Activated CD8-positive, alpha-beta memory T cell treated with anti-CD3 and anti-CD28 coated beads for 1 hour (primary cell): ENCODE measurements at places on chromosomes 12 and 14.

GRCh38 chr12:132620899-132621656 lies 2.5 kb downstream of the P2RX2 start:
- DNase-seq: no peak

DNA sequence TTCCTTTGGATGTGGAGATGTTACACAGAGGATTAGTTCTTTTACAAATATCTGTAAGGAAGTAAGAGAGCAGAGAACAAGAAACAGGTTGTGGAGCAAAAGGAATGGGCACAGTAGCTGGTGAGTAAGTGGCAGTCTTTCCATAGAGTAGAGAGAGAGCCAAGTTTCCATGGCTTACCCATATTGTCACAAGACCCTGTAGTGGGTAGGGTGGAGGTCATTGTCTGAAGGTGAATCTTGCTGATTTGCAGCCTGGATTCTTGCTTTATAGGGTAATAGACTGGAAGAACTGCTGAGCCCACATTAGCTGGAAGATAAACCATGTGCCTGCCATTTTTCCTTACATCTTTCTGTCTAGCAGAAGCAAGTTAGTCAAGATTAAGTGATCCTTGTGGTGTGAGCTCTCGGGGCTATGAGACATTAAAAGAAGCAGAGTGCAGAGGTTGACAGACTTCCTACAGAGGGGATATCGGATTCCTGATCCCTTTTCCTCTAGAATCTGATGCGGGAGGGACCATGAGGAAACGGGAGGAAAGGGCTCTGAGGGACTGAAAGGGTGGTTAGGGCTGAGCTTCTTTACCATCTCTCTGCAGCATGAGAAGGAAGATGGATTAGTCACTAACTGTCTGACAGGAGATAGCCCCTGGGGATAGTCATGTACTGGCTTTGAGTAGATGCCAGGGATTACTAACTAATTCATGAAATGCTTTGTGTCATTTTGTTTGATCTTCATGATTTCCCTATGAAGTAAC lies 44.0 kb upstream of the LRTM2 start:
- no peak for DNase-seq

DNA sequence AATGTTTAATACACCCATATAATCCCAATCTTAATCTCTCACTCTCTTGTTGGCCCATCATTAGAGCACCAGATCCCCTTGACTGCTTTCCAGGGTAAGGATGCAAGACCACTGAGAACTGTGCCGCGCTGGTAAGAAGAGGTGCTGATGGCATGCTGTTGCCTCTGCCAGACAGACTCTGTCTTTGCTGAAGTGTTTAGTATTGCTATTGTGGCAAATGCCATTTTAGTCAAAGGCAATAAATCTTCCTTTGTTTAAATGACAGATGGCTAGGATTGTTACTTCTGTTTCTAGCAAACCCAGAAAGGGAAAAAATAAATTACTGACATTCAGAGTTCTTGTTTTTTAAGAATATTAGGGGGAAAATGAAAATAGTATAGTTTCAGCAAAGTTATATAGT lies 152.3 kb downstream of the MON2 start:
- DNase-seq: no peak

- no peak for DNase-seq
Measured at GRCh38 chr14:74954232-74954946, 1.0 kb downstream of the PGF start.

- DNase-seq: no peak
Measured at GRCh38 chr12:8466241-8466640, 10.5 kb downstream of the CLEC6A start.

- DNase-seq: no peak
Measured at GRCh38 chr12:10740182-10740581, 17.1 kb upstream of the YBX3 start.

DNA sequence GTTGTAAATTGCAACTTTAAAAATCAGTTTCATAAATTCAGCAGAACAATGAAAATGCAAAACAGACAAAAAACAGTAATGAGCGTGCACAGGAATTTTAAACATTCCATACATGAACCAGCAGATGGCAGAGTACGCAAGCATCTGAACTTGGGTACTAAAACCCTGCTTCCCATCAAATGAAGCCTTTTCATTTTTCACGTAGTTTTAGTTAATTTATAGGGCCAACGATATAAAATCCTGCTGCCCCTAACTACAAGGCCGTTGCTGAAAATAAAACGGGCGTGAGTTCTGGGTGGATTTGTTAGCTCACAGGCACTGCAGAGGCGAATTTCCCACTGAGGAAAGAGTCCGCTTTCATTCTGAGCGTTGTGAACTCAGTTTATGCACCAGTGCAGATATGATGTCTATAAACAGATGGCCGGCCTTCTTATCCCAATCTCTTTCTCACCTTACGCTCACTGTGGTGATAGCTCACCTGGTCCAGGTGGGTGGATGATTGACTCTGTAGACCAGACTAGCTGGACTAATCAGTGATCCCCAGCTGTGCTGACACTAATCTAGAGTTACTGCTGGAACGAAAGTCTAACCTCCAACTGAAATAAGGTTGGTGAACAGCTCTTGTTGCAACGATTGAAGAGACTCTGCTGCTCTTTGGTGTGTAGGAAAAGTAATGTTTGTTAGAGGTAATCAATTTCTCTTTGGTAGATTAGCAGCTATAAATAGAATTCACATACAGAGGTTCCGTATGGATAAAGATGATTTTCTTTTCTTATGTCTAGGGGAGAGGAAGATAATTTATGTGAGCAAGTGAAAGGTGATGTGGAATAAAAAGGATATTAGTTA lies 89.2 kb downstream of the PDZRN4 start:
- no peak for DNase-seq

- DNase-seq: no peak
Measured at GRCh38 chr12:73991138-73991537, 546.5 kb upstream of the ATXN7L3B start.

DNA sequence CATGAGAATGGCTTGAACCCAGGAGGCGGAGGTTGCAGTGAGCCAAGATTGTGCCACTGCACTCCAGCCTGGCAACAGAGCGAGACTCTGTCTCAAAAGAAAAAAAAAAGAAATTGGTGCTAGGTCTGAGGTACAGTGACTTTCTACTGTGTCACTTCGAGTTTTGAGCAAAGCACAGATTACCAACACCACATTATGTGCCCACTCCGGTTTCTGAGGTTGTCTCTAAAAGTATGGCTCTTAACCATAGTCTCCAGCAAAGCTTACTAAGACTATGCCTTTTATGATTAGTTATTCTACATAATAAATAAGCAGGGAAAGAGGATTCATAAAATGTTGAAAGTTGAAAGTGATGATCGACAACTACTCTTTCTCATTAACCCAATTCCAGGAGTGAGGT lies 8.0 kb downstream of the RBM23 start:
- DNase-seq: no peak

GRCh38 chr12:96112733-96113132 lies 77.3 kb upstream of the LTA4H start:
- DNase-seq: no peak

DNA sequence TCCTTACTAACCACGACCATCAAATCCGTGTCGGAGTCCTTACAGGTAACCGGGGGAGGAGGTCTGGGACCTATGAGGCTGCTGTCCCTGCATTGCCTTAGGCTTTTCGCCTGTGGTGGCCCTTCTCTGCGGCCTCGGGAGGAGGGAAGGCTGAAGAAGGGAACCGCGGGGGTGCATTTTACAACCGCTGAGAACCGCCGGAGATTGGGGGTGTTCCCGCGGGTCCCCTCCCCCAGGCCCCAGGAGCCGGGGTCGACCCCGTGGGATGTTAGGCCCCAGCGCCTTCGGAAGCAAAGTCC lies 549 bp downstream of the GPHN start:
- no peak for DNase-seq

GRCh38 chr12:94267537-94267872 lies 119.1 kb downstream of the PLXNC1 start:
- no peak for DNase-seq

DNA sequence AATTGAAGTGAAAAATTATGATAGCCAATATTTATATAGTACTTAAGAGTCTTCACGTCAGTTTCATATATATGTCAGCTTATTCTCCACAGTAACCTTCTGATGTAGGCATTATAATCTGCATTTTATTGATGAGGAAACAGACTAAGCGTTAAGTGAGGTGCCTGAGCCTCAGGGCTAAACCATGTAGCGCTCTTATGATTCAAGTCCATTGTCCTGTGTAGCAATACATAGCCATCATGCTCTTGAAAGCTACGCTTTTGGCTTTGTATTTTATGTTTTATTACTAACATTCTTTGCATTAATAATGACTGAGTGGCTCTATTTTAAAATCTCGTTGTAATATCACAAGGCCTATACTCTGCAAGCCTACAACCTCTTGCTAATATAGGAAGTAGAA lies 79.0 kb downstream of the ANO6 start:
- DNase-seq: no peak

- DNase-seq: no peak
Measured at GRCh38 chr12:56469007-56469930, 891 bp downstream of the SPRYD4 start.

GRCh38 chr12:26632756-26633155 lies 200.2 kb downstream of the ITPR2 start:
- no peak for DNase-seq

GRCh38 chr12:69059465-69060457 lies 126.8 kb upstream of the CPM start:
- DNase-seq: no peak

DNA sequence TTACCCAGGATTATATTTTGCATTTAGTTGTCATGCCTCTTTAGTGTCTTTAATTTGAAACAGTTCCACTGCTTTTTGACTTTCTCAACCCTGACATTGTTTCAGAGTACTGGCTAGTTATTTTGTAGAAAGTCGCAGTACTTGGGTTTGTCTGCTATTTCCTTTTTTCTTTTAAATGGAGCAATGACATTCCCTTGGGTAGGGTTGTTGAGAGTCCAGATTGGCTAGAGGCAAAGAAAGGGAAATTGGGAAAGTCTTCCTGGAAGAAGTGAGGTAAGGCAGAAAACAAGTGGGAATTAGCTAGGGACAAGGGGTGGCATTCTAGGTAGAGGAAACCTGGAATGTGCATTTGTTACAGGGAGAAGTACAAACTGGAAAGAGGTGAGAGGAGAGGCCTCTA lies 245.9 kb downstream of the EMP1 start:
- no peak for DNase-seq

GRCh38 chr14:21686468-21686867 lies 12.8 kb upstream of the OR4E1 start:
- no peak for DNase-seq

GRCh38 chr14:56733396-56733795 lies 76.9 kb downstream of the OTX2 start:
- no peak for DNase-seq

DNA sequence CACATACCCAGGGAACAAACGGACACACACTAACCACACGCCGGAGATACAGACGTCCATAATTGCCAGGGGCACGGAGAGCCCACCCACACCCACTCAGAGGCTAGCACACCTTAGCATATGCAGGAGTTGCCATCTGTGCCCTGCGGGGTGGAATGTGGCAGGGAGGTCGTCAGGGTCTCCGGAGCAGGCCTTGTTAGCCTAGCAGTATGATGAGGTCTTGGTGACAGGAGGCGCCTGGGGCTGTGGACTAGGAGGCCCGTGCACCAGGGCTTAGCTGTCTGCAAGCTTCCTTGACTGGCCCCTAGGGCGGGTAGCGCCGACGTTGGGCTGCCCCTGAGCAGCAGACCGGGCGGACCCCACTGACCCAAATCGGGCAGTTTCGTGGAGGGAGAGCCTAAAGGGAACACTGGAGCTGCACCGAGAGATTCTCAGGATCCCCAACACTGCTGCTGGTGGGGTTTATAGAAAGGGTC lies 10.0 kb downstream of the STAC3 start:
- no peak for DNase-seq

DNA sequence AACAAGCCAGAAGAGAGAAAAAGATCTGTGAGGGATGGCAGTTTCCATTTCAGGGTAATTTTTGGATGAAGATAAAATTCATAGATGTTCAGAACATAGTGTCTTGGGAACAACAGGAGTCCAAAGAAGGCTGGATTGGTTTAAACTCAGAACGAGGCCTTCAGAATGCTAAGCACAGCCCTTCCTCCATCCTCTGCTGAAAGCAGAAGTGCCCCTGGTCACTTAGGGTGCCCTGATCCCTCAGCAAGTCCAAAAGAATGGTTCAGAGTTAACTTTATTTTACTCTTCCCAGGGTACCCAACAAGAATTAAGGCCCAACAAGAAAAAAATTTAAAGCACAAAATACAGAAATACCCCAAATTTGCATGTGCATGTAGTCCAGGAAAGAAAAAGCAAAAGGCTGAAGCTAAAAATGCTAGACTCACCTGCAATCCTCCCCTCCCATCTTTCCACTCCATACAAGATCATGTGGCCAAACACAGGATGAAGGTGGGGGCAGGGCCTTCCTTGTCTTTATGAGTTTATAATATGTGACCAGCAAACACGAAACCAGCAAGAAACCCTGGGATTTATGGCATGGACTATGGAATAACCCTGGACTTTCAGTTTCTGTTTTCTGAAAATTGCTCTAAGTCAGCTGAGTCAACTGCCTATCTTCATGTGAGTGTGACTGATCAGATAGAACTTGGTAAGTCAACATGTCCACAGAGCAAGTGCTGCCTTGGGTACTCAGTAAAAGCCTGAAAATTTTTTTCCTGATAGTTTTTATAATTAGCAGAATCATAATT lies 21.2 kb downstream of the MAX start:
- no peak for DNase-seq

DNA sequence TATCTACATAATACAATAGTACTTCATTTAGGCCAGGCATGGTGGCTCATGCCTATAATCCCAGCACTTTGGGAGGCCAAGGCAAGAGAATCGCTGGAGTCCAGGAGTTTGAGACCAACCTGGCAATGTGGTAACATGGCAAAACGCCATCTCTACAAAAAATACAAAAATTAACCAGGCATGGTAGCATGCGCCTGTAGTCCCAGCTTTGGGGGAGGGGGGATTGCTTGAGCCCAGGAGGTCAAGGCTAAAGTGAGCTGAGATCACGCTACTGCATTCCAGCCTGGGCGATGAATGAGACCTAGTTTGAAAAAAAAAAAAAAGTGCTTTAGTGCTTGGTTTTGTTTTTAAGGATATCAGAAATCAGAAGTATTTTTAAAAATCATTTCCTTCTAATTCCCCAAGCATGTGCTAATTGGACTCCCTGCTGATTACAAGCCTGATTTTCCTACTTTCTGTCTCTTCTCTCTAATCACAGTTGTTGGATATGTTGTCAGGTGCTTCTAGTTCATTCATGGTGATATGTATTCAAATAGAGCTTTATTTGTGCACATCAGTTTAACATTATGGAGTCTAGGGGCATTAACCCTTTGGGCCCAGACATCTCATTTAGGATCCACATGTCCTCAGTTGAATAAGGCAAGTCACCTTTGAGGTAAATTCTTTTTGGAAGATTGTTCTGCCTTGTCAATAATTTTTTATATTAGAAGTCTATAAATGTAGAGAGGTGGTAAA lies 7.0 kb upstream of the KRAS start:
- DNase-seq: no peak

DNA sequence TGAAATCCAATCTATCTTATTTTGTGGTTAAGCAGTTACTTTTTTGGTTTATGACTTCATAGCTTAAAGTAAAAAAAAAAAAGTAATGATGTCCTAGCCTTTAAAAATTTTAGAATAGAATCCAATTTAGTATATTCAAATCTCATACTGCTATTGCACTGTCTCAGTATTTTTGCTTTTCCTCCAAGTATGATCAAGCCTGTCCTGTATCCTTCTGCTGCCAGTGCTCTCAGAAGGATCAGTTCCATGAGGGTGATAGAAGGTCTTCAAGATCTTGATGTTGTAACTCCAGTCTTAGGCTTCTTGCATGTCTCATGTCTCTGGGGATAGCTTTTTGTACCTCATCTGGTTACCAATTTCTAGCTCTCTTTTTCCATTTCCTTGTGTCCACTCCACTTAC lies 324.2 kb upstream of the FAR2 start:
- no peak for DNase-seq

- no peak for DNase-seq
Measured at GRCh38 chr12:12616512-12617310, 5.0 kb downstream of the CREBL2 start.
